ENCODE measurements at places on chromosomes 5 and 9. TPM values are rescaled to one million over a fixed set of nuclear protein-coding genes. Genes with fewer than 3 reads are reported as not detected.

GRCh38 chr5:112064956-112065355 lies 308.0 kb upstream of the NREP start:
- no peak overlapping the region for H3K27ac ChIP-seq
- H3K36me3 ChIP-seq = no peaks in the 10 kb centered on the region
- DNase-seq = no peak
- H3K27me3 ChIP-seq = no peaks in the 10 kb centered on the region
- no peak overlapping the region for H3K4me3 ChIP-seq
- no peaks in the 10 kb centered on the region for H3K4me1 ChIP-seq

SAPCD2 gene
- total RNA-seq = 1.4 TPM

- H3K36me3 ChIP-seq = no peaks in the 10 kb centered on the region
- no peaks in the 10 kb centered on the region for H3K27me3 ChIP-seq
- DNase-seq = no peak
- no peaks in the 10 kb centered on the region for H3K4me1 ChIP-seq
- no peak overlapping the region for H3K27ac ChIP-seq
Observed at GRCh38 chr5:143801252-143801939, 10.6 kb upstream of the HMHB1 start.

IL4 gene
- not detected for total RNA-seq

DNA sequence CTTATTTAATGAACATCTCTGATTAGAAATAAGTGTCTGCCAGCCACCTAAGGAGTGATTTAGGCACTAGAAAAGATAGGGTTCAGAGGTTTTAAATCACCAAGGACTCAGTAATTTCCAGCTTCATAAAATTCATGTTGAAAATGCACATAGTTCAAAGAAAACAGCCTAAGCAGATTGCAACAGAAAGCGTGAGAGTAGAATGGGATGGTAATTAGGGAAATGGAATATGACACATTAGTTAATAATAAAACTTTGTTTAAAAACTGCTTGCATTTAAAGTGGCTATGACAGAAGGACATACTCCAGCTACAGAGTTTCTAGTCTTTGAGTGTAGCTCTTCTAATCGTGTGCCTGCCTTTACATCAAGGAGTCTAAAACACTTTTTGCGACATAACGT lies 490.8 kb downstream of the TLE4 start:
- H3K36me3 ChIP-seq = no peaks in the 10 kb centered on the region
- peaks cover 11% of the 10 kb centered on the region for H3K27me3 ChIP-seq
- DNase-seq = no peak
- no peak overlapping the region for H3K27ac ChIP-seq
- no peaks in the 10 kb centered on the region for H3K4me1 ChIP-seq
- H3K4me3 ChIP-seq = no peak overlapping the region

GRCh38 chr9:38107811-38108304 lies 38.8 kb upstream of the SHB start:
- H3K27ac ChIP-seq = no peak overlapping the region
- H3K36me3 ChIP-seq = no peaks in the 10 kb centered on the region
- H3K27me3 ChIP-seq = no peaks in the 10 kb centered on the region

- H3K4me3 ChIP-seq = no peak overlapping the region
- H3K4me1 ChIP-seq = no peaks in the 10 kb centered on the region
- no peak overlapping the region for H3K27ac ChIP-seq
Observed at GRCh38 chr5:40106847-40107246, 572.9 kb upstream of the PTGER4 start.

IL3 gene
- total RNA-seq = not detected

NUTM2F gene
- not detected for total RNA-seq

DNA sequence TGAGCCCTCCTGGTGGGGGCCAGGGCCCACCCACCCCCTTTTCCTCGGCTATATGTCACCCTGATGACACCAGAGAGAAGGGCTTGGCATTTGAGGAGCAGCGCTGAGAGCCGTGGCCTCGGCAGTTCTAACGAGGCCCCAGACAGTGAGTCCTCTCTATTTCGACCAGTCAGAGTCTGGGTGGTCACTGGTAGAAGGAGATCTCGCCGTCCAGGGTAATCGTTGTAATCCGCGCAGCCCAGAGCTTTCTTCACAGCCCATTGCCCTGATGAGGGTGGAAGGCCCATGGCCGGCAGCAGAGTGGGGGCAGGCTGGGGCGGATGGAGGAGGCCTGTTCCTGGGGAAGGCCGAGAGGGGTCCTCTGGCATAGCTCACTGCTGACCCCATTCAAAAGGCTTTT lies 70.2 kb downstream of the PSMB7 start:
- H3K27me3 ChIP-seq = no peaks in the 10 kb centered on the region
- H3K36me3 ChIP-seq = peaks cover 81% of the 10 kb centered on the region
- peaks cover 7% of the 10 kb centered on the region for H3K4me1 ChIP-seq
- no peak overlapping the region for H3K27ac ChIP-seq
- DNase-seq = no peak

GRCh38 chr9:18928711-18929110 lies 104.3 kb downstream of the SAXO1 start:
- H3K4me1 ChIP-seq = no peaks in the 10 kb centered on the region
- DNase-seq = no peak
- H3K36me3 ChIP-seq = no peaks in the 10 kb centered on the region
- H3K27ac ChIP-seq = no peak overlapping the region
- H3K27me3 ChIP-seq = no peaks in the 10 kb centered on the region

CARTPT gene
- not detected for total RNA-seq

DNA sequence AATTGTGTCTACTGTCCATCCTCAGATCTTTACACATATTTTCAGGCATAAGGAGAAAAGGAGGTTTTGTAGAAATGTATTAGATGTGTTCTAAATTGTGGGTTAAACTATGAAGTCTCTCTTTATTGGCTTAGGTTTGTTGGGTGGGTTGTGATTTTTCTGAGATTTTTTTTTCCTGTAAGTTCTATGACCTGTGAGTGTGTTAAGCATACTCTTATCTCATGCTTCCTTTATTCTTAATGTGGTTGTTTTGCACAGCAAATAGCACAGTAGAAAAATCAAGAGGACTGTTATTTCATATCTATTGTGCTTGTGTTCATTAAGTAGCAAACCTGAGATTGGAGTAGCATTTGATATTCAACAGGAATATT lies 23.3 kb downstream of the NR2F1 start:
- peaks cover 34% of the 10 kb centered on the region for H3K27me3 ChIP-seq
- H3K36me3 ChIP-seq = no peaks in the 10 kb centered on the region
- H3K4me1 ChIP-seq = no peaks in the 10 kb centered on the region
- H3K4me3 ChIP-seq = no peak overlapping the region
- DNase-seq = no peak

SLC4A9 gene
- total RNA-seq = 0.11 TPM
